Neural cell (in vitro differentiated cells): ENCODE measurements at places on chromosomes 16 and 17. TPM values are rescaled to one million over a fixed set of nuclear protein-coding genes. Genes with fewer than 3 reads are reported as not detected.

COQ9 gene
- polyA plus RNA-seq, result 78.7 and 95.0 TPM in 2 replicates

RAPGEFL1 gene
- 15.5 and 15.6 TPM in 2 replicates for polyA plus RNA-seq

FSCN2 gene
- 3.6 and 4.8 TPM in 2 replicates for polyA plus RNA-seq

BCO1 gene
- polyA plus RNA-seq, result not detected in 2 replicates

SCRN2 gene
- polyA plus RNA-seq, result 94.0 and 104 TPM in 2 replicates

MPRIP gene
- polyA plus RNA-seq, result 47.3 and 53.8 TPM in 2 replicates

KRTAP2-2 gene
- polyA plus RNA-seq, result not detected in 2 replicates

NXN gene
- 14.8 and 17.9 TPM in 2 replicates for polyA plus RNA-seq

PCGF2 gene
- polyA plus RNA-seq, result 10.7 and 11.7 TPM in 2 replicates

HOXB6 gene
- polyA plus RNA-seq, result not detected in 2 replicates

MC1R gene
- 21.3 and 27.6 TPM in 2 replicates for polyA plus RNA-seq

TBC1D3 gene
- polyA plus RNA-seq, result 0.24 TPM in 1 of 2 replicates, not detected in the other

CSH1 gene
- polyA plus RNA-seq, result not detected in 2 replicates

CCL1 gene
- polyA plus RNA-seq, result not detected in 2 replicates

C16orf89 gene
- not detected in 2 replicates for polyA plus RNA-seq

KRT28 gene
- polyA plus RNA-seq, result not detected in 2 replicates

FBXL16 gene
- 3.4 and 6.1 TPM in 2 replicates for polyA plus RNA-seq

KCNG4 gene
- polyA plus RNA-seq, result not detected in 2 replicates

DOC2B gene
- polyA plus RNA-seq, result 4.8 TPM in 2 replicates

DNAI2 gene
- not detected in 2 replicates for polyA plus RNA-seq

PRSS27 gene
- polyA plus RNA-seq, result 3.0 and 5.9 TPM in 2 replicates

SBK1 gene
- 18.2 and 27.4 TPM in 2 replicates for polyA plus RNA-seq

OR4D1 gene
- not detected in 2 replicates for polyA plus RNA-seq

LPO gene
- polyA plus RNA-seq, result not detected in 2 replicates

NR1D1 gene
- 0.73 TPM in 1 of 2 replicates, not detected in the other for polyA plus RNA-seq

HOXB8 gene
- polyA plus RNA-seq, result not detected in 2 replicates

PRSS53 gene
- 9.3 and 13.6 TPM in 2 replicates for polyA plus RNA-seq

FBXW10 gene
- polyA plus RNA-seq, result 0.21 and 0.56 TPM in 2 replicates

PFAS gene
- polyA plus RNA-seq, result 11.0 and 11.7 TPM in 2 replicates

SLC12A4 gene
- 0.11 TPM in 1 of 2 replicates, not detected in the other for polyA plus RNA-seq

SDK2 gene
- polyA plus RNA-seq, result 0.73 and 2.2 TPM in 2 replicates

KRT33B gene
- not detected in 2 replicates for polyA plus RNA-seq

TEFM gene
- polyA plus RNA-seq, result 15.2 and 19.8 TPM in 2 replicates

ELMO3 gene
- polyA plus RNA-seq, result 2.2 and 3.5 TPM in 2 replicates

TMEM100 gene
- polyA plus RNA-seq, result not detected in 2 replicates

RNF222 gene
- polyA plus RNA-seq, result not detected in 2 replicates
